ENCODE measurements at places on chromosomes 13 and 19. TPM values are rescaled to one million over a fixed set of nuclear protein-coding genes. Genes with fewer than 3 reads are reported as not detected.
A peak's percentile ranks its signal among the peaks of the same experiment; 100 is the strongest.

GJB6 gene
- total RNA-seq: not detected

GPR12 gene
- not detected for total RNA-seq

DNA sequence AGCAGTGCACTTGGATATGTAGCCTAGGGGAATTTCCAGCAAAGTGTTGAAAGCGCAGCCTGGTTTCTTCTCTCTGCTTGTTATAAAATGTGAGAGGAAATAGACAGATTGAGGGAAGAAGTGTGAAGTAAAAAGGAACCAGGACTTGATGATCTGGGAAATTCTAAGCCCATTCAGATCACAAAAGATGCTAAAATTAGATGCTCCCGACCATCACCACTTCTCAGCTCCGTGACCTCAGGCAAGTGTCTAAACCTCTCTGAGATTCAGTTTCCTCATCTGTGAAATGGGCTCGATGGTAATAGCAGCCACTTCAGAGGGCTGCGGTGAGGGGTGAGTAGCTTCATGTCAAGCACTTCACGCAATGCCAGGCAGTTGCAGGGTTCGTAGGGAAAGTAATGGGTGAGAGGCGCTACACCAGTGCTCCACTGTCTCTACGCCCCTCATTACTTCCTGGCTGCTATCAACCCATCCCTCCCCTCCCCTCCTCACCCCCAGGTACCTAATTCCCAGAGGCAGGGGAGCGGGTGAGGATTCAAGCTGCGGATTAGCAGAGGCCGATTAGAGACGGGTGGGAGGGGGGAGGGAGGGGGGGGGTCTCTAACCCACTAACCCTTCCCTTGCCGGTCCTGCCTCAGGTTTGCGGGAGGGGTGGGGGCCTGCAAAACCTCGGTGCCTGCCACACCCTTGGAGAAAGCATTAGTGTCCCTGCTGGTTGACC lies 9.0 kb upstream of the NFIC start:
- no peak for DNase-seq

- no peak for DNase-seq
Measured at GRCh38 chr13:24625870-24626849, 54.0 kb upstream of the ATP12A start.

- DNase-seq: no peak
Measured at GRCh38 chr19:28307487-28307886, 905.5 kb downstream of the UQCRFS1 start.

- DNase-seq: no peak
Measured at GRCh38 chr13:52003541-52003940, 7.7 kb downstream of the ATP7B start.

DNA sequence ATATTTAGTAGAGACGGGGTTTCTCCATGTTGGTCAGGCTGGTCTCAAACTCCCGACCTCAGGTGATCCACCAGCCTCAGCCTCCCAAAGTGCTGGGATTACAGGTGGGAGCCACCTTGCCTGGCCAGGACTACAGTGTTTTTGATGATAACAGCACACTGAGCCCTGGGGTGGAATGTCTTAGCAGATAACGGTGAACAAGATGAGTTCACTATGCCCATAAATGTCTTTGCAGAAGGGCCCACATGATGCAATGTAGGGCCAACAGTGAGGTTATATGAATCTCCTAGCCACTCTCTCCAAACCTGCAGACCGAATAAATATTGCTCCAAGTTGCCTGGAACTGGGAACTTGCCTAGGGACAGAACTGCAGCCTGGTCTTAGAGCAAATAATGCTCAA lies 235.1 kb downstream of the COG6 start:
- no peak for DNase-seq

DNA sequence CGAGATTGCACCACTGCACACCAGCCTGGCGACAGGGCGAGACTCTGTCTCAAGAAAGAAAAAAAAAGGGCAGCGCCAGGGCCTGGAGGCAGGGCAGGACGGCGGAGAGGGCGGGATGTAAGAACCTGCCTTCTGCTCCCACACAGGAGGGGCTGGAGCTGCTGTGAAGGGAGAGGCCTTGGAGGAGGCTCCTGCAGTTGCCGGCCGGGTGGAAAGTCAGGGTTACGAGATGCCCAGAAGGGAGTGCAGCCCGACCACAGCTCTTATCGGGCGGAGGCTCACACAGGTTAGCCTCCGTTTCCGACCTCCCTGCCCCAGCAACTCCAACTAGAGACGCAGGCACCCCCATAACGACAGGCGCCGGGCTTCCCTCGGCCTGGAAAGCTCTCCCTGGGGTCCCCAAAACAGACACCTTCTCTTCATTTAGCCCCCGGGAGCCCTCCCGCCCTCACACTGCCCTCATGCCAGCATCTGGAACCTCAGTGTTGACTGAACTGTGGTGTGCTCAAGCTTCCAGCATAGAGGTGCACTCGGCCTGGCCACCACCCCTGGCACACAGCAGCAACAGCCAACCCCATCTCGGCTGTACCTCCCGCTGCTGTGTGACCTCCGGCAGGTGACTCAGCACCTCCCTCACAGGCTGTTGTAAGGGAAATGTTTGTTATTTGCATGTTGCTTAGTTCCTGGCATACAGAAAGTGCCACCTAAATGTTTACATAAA lies 1.4 kb downstream of the PLPP2 start:
- DNase-seq: peak; percentile 83

DNA sequence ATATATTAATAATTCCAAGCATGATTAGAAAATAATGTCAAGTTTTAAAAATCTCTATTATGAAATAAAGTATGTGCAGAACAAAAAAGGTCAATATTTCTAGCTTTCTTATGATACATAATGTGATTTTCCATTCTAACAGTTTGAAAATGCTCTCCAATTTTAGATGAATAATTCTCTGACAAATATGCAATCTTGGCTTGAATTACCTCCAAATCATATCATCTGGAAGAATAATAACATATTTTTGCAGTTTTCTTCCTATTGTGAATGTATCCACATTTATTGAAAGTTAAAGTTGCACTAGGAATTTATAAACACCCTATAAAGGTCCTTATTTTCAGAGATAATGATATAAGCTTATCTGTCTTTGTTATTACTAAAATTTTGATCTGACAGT lies 548.5 kb upstream of the SLC10A2 start:
- no peak for DNase-seq
